ENCODE measurements at places on chromosomes 1 and 21. TPM values are rescaled to one million over a fixed set of nuclear protein-coding genes. Genes with fewer than 3 reads are reported as not detected.

The CRNN gene
- not detected for total RNA-seq

DNA sequence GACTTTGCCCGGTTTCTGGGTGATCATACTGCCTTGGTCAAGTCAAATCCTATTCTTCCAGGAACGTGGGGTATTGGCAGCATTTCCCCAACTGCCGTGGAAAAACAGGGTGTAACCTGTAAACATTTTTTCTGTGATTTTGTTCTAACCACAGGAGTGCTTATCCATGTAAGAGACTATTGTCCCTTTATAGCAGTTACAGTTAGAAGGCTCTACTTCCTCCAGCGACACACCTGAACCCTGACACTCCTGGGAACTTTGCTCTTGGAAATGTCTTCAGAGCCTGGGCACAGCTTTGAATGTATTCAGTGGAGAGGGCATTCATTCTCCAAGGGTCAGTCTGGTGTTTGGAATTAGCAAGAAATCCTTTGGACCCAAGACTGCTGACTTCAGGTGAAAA lies 26.4 kb upstream of the ARHGEF10L start:
- no peak overlapping the region for H3K4me3 ChIP-seq
- H3K27me3 ChIP-seq, result no peaks in the 10 kb centered on the region
- H3K4me1 ChIP-seq, result peaks cover 13% of the 10 kb centered on the region
- no peaks in the 10 kb centered on the region for H3K36me3 ChIP-seq
- no peak overlapping the region for H3K27ac ChIP-seq

DNA sequence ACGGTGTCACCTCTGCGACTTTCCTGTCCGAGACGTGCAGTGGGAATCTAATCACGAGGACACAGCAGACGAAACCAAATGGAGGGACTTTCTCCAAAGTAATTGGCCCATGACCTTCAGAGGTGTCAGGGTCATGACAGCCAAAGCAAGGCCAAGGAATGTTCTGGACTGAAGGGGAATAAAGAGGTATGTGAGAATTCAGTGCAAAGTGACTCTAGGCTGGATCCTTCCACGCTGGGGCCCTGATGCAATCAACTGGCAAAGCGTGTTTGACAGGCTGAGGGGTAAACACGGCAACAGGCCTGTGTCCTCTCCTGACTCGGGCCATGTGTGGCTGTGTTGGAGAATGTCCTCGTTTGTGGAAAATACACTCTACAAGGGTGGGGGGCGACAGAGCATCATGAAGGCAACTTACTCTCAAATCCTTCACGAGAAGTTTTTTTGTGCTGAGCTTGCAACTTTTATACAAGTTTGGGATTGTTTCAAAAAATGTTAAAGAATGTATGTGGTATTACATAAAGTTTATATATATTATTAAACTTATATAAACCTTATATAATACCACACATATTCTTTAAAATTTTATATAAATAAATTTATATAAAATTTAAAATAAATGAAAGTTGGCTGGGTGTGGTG lies 1.7 kb downstream of the CFAP74 start:
- no peak for DNase-seq
- H3K4me3 ChIP-seq, result no peak overlapping the region
- no peak overlapping the region for H3K27ac ChIP-seq

DNA sequence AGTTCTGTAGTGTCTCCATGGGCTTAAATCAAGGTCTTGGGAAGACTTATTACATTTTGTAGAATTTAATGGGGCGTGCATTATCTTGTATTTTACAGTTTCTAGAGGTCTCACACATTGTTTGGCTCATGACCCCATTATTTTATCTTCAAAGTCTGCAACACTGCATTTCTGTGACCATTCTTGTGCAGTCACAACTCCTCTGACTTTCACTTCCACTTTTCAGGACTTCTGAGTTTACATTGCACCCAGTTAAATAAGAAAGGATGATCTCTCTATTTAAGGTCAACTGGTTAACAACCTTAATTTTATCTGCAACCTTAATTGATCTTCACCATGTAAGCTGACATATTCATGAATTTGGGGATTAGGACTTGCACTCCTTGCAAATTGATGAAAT lies 1186.6 kb downstream of the MRPL39 start:
- DNase-seq, result no peak
- H3K27me3 ChIP-seq, result no peaks in the 10 kb centered on the region
- H3K36me3 ChIP-seq, result no peaks in the 10 kb centered on the region
- no peak overlapping the region for H3K4me3 ChIP-seq
- peaks cover 10% of the 10 kb centered on the region for H3K4me1 ChIP-seq
- no peak overlapping the region for H3K27ac ChIP-seq

The RGS1 gene
- total RNA-seq, result 26.2 TPM

DNA sequence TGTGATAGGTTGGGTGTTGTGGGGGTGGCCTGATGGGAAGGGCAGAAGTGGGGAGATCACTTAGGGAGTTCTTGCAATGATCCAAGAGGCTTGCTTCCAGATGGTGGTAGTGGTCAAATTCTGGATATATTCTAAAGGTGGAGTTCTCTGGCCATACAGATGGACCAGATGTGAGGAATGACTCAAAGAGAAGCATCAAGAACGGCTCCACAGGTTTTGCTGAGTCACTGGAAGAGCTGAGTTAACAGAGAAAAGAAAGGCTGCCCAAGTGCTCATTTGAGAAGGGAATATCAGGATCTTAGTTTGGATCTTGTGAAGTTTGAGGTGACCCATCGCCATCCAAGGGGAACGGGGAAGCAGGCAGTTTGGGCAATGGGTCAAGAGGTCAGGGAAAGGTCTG lies 192.9 kb upstream of the GALNT2 start:
- no peaks in the 10 kb centered on the region for H3K36me3 ChIP-seq
- no peaks in the 10 kb centered on the region for H3K4me1 ChIP-seq
- H3K4me3 ChIP-seq, result no peak overlapping the region
- no peaks in the 10 kb centered on the region for H3K27me3 ChIP-seq

DNA sequence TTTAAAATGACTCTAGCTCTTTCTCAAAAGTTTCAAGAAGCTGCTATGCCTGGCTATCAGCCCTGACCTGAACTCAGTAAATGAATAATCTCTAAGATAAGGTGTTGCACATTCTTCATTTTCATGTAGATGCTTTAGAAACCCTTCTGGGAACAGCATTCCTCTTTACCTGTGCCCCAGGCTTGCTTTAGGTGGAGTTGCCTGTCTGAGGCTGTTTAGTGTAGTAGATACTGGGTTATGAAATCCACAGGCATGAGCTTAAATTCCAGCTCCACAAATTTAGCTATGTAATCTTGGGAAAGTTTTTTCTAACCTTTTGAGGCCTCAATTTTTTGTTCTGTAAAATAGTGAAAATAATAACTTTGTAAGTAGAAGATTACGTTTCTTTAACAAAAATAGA lies 41.6 kb downstream of the ATP6V1G3 start:
- no peaks in the 10 kb centered on the region for H3K27me3 ChIP-seq
- H3K27ac ChIP-seq, result no peak overlapping the region
- H3K4me1 ChIP-seq, result no peaks in the 10 kb centered on the region
- H3K4me3 ChIP-seq, result no peak overlapping the region
- no peaks in the 10 kb centered on the region for H3K36me3 ChIP-seq
- DNase-seq, result no peak

The ZNF670 gene
- 7.4 TPM for total RNA-seq

The C4BPA gene
- not detected for total RNA-seq

The LAMC2 gene
- 24.3 TPM for total RNA-seq

DNA sequence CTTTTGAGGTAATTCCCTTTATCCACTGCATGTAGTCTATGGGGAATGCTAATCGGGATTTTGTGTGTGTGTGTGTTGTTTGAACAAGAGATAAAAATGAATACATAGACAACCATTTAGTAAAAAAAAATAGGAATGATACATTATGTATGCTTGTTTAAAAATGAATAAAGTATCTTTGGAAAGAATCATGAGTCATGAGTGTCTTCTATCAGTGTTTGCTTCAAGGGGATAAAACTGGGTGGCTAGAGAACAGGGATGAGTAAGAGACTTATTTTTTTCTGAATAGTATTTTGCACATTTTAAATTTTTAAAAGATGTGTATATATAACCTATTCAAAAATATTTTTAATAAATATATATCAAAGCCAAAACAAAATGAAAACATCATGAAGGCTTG lies 839.4 kb upstream of the ADGRL4 start:
- no peak overlapping the region for H3K27ac ChIP-seq
- no peaks in the 10 kb centered on the region for H3K36me3 ChIP-seq
- H3K27me3 ChIP-seq, result no peaks in the 10 kb centered on the region
- no peak overlapping the region for H3K4me3 ChIP-seq
- H3K4me1 ChIP-seq, result no peaks in the 10 kb centered on the region

The TFB2M gene
- 16.0 TPM for total RNA-seq

The AMY1A gene
- not detected for total RNA-seq

The TSTD1 gene
- 256 TPM for total RNA-seq

DNA sequence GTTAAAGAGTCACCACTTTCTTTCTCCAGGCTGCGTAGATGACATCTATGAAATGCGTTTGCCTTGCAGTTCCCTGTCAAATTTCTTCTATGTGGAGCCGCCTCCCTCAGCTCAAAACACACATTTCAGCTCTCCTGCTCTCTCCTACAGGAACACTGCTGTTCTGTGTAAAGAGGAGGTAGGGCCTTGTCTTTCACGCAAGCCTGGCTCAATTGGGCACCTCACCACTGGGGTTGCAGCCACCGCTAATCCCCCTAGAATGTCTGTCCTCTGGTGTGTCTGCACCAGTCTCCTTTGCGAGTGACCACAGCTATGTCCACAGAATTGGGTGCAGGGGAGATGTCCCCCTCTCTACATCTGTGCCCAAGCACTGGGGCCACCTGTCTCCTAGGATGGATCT lies 31.8 kb upstream of the CFHR4 start:
- H3K27ac ChIP-seq, result no peak overlapping the region
- H3K27me3 ChIP-seq, result no peaks in the 10 kb centered on the region
- H3K4me3 ChIP-seq, result no peak overlapping the region

DNA sequence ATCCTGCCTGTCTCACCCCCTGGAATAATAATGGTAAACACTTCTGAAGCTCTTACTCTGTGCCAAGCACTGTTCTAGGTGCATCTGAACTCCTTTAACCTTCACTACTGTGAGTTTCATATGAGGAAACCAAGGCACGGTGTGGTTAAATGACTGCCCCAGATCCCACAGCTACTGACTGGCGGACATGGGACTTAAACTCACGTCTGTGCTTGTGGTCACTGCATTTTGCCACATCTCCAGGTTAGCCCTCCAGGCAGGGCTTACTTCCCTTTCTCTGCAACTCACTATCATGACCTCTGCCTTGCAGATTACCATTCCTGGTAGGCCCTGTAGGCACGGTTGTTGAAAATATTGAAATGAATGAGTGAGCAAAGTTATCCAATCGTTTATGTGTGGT lies 83.4 kb downstream of the ADSS2 start:
- H3K27me3 ChIP-seq, result no peaks in the 10 kb centered on the region
- H3K27ac ChIP-seq, result no peak overlapping the region
- no peaks in the 10 kb centered on the region for H3K36me3 ChIP-seq
- no peak overlapping the region for H3K4me3 ChIP-seq
- H3K4me1 ChIP-seq, result no peaks in the 10 kb centered on the region
- DNase-seq, result no peak

DNA sequence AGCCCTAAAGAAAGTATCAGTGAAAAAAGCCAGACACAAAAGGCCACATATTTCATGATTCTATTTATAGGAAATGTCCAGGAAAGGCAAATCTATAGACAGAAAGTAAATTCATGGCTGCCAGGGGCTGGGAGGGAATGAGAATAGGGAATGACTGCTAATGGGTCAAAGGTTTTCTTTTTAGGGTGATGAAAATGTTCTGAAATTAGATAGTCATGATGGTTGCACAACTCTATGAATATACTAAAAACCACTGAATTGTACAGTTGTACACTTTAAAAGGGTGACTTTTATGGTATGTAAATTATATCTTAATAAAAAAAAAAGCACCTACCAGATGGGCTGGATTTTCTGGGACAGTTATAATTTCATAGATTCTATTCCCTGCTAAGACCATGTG lies 114.8 kb downstream of the CNIH3 start:
- no peak overlapping the region for H3K27ac ChIP-seq
- H3K27me3 ChIP-seq, result no peaks in the 10 kb centered on the region
- peaks cover 7% of the 10 kb centered on the region for H3K4me1 ChIP-seq
- DNase-seq, result no peak

- H3K4me3 ChIP-seq, result no peak overlapping the region
- H3K27ac ChIP-seq, result peak overlapping the region; percentile 76
- peak; percentile 61 for DNase-seq
- no peaks in the 10 kb centered on the region for H3K27me3 ChIP-seq
- peaks cover 52% of the 10 kb centered on the region for H3K4me1 ChIP-seq
Observed at GRCh38 chr1:17527036-17527914, 12.2 kb upstream of the ARHGEF10L start.
